Stimulated activated CD4-positive, alpha-beta T cell treated with anti-CD3 and anti-CD28 coated beads, Interleukin-1b, Interleukin-23, amount 100 ng/mL, for 4 hours (primary cell): ENCODE measurements at places on chromosomes 3 and 15.
A peak's percentile ranks its signal among the peaks of the same experiment; 100 is the strongest.

GRCh38 chr3:9500108-9501050 is 53.2 kb downstream of the LHFPL4 start:
- peak; percentile 21 for DNase-seq

DNA sequence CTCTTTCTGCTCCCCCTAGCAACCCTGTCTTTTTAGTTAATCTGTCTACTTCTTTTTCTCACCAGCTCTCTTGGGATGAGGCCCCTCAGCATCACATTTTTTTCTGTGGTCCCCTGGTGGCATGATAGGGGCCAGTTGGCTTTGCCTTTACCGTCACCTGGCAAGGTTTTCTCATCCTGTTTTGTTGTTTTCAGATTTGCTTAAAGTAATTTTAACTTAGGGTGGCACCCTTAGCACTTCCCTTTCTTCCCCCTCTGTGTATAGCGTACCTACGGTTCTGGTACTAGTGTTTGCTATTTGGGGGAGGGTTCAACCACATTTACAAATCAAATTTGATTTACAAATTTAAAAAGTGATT is 35.6 kb downstream of the PDCD6IP start:
- no peak for DNase-seq

- DNase-seq: no peak
Measured at GRCh38 chr15:58307313-58307961, 124.4 kb upstream of the LIPC start.

- no peak for DNase-seq
Measured at GRCh38 chr3:159857840-159858239, 130.8 kb upstream of the IL12A start.

DNA sequence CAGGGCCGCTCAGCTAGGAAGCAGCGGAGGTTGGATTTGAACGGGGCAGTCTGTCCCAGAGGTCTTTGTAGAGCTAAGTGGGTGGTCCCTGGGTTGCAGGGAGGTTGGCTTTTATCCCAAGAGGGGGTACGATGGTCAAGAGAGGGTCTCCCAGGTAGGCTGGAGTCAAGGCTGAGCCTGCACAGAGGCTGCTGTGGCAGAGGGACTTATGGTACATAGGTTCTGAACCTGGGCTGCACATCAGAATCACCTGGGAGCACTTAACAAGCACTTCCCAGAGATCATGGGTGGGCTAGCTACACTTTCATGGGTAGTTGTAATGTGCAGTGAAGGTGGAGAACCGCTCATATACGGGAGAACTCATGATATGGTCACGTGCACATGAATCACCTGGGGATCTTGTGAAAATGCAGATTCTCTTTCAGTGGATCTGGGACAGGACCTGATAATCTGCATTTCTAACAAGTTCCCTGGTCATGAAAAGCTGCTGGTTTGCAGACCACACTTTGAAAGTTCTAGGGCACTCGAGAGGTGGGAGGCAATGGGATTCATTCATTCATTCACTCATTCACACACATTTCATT is 2.9 kb upstream of the RASGRF1 start:
- DNase-seq: no peak

GRCh38 chr3:58154626-58155449 is 55.9 kb downstream of the DNASE1L3 start:
- DNase-seq: no peak

DNA sequence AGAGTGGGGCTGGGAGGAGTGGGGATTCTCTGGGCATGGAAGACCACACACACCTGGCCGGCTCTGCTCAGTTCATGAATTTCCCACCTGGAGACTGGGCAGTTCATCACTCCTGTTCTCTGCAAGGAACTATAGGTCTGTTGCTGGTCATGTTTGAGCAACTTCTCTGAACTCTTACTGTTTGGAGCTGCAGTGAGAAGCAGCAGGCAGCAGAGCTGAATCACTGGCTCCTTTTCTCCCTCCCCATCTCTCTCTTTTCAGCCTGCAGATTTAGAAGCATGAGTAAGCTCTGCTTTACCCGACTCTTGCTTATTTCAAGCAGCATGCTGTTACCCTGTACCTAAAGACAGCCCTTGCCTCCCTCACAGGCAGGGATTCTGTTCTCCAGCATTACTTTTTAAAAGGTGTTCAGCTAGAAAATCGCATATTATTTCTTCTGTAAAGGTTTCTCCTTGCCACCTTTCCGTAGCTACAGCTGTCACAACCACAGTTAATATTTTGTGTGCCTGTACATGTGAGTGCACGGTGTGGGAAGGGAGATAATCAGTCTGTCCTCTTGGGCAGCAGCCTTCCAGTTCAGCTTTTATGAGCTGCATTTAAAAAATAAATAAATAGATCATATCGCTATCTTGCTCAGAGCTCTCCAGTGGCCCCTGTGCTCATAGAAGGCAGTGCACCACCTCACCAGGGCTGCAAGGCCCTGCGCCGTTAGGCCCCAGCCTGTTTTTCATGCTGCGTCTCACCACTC is 131.6 kb downstream of the CHCHD6 start:
- DNase-seq: no peak

- DNase-seq: no peak
Measured at GRCh38 chr3:139523166-139523565, 16.4 kb downstream of the RBP1 start.

DNA sequence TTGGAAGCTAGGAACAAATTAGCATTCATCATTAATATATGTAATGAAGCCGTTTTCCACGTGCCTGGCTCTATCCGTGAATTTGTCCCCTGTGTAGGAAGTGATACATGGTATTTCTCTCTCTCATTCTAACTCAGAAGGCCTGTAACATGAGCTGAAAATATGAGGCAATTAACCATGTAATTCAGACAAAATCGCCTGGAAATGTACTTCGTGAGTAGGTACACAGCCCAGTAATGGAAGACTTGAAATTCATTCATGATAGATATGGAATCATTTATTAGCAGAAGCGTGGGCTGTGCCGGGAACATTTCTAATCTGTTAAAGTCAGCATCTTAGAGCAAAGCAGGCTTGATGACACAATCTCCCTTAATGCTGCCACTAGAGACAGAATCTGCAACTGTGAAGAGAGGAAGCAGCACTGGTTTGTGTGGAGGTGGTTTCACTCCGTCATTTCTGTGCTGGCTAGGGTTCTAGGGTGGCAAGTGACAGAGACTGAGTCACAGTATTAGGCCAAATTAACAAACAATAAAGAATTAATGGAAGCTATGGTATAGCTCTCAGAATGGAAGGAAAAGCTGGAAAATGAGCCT is 225.0 kb upstream of the PROK2 start:
- no peak for DNase-seq

GRCh38 chr3:191362037-191362436 is 31.7 kb upstream of the UTS2B start:
- no peak for DNase-seq

GRCh38 chr3:171239757-171240503 is 213.4 kb upstream of the SLC2A2 start:
- no peak for DNase-seq

- no peak for DNase-seq
Measured at GRCh38 chr3:72904163-72904562, 16.3 kb downstream of the GXYLT2 start.

- DNase-seq: no peak
Measured at GRCh38 chr3:171000281-171000680, 26.2 kb downstream of the SLC2A2 start.

DNA sequence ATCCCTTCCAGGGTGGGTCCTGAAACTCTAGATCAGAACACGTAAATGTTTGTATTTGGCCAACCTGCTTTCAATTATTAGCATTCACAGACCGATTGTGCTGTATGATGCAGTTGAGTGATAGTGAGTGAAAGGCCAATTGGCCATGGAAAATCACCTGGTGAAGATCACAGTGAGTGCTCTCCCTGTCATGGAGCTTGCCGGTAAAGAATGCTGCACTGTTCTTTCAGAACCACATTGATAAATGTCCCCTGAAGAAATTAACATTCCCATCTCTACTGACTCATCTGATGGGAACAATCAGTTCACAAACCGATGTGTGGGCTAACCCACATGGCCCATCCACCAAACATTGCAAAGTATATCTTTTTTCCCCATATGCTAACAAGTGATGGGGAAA is 324.8 kb upstream of the TBL1XR1 start:
- no peak for DNase-seq

- DNase-seq: no peak
Measured at GRCh38 chr3:35929158-35929557, 289.8 kb downstream of the ARPP21 start.

DNA sequence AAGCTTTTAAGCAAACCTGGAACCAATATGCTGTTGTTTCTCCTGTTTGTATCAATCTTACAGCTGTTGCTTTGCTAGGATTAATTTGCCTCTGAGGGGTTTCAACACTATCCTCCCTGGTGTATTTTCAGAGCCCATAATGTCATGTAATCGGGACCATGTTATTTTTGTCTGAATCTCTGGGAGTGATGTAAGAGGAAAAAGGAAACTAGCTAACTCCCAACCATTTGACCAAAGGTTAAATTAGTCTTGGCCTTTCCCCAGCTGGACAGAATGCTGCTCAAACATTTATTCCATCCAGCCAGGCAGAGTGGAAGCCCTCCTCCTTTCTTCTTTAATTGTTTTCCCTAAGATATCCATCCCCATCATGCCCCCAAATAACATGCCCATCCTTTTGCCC is 142.2 kb downstream of the ALDH1A2 start:
- DNase-seq: no peak

- no peak for DNase-seq
Measured at GRCh38 chr3:139346771-139347170, 3.0 kb downstream of the MRPS22 start.

GRCh38 chr15:39946862-39947261 is 12.9 kb downstream of the EIF2AK4 start:
- DNase-seq: no peak

DNA sequence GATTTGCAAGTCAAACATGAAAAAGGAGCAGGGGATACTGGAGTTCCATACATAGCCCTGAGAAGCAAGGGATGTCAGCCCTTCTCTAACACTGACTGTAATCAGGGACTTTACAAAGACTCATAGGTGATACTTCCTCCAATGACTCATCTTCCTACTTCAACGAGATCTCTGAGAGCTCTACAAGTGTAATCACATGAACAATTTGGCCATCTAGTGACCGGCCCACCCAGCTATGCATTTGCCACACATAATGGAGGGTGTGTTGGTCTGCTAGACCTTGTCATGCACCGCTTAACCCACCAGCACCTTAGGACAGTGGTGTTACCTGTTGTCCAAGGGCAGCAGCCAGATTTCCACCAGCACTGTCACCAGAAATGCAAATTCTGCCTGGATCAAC is 75.3 kb downstream of the NCEH1 start:
- no peak for DNase-seq

DNA sequence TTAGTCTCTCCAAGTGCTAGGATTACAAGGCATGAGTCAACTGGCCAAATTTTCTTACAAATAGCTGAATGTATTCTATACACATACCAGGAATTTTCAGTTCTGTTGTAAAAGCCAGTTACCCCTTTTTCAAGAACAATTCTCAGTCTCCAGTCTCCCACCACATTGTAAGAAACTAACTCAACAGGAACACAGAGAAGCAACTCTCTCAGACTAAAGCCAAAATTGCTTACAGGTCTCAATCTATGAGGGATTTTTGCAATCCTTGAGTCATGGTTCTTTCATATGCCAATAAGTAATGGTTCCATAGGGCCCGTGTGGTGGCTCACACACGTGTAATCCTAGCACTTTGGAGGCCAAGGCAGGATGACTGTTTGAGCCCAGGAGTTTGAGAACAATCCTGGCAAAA is 8.5 kb downstream of the IP6K2 start:
- no peak for DNase-seq

DNA sequence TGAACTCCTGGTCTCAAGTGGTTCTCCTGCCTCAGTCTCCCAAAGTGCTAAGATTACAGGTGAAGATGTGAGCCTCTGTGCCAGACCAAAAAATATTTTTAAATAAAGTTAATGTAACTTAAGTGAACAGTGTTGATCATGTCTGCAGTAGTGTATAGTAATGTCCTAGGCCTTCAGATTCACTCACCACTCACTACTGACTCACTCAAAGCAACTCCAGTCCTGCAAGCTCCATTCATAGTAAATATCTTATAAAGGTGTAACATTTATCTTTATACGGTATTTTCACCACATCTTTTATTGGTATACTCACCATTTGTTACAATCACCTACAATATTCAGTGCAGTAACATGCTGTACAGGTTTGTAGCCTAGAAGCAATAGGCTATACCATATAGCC is 264.2 kb downstream of the ULK4 start:
- DNase-seq: no peak

DNA sequence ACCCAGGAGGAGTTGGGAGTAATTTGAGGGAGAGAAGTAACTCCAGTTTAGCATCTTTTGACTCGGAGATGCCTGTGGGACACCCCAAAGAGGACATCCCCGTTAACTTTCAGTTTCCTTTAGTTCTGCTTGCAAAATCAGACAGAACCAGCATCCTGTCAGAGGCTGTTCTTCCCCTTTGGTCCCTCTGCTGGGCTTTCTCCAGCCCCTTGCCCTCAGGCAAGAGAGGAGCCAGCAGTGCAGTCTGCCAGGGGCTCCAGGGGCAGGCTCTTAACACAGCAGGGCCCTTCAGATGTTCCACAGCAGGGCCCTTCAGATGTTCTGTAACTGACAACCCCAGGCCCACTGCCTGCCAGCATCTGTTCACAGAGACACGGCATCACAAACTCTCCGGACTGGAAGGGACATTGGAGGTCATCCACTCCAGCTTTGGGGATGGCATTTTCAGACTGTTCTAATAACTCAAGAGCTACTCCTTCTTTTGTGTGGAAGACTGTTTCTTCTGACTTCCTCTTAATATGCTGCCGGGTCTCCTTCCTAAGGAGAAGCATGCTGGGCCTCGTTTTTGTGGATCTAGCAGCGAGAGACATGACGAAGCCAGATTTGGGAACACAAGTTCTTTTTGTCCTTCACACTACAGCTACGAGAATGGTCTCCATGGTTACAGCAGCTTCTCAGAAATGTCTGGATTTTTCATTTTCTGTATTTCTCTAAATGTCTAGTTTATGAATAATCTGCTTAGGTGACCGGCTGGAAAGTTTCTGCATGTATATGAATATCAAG is 51.9 kb downstream of the KY start:
- DNase-seq: no peak

DNA sequence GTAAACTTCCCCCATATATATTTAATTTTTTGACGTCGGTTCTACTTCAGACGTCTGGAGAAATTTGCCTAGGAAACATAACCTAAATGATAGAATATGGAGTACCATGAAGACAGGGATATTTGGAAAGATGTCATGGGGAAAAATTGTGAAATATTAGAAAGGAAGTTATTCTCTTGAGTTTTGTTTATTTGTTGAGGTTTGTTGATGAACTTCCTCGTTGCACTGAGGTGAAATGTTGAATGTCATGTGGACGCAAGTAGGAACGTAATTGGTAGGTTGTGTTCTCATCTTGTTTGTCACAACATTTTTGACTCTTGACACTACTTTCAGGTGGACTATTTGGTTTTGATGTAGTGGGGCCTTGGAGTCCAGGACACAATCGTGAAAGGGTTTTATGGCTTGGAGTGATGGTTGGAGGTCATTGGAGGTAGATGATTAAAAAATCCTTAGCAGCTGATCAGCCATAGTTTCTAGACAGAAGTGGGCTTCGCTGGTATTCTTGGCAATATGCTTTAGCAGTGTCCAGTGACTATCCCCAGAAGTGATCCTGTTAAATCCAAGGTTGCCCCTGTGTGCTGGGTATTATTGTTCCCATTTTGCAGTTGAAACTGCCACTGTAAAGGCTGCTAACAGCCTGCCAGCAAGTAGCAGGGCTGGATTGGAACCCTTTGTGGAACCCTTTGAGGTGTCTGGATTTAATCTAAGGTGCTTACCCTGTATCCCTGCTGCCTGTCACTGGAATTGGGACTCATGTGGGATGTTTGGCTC is 1.5 kb downstream of the ABHD5 start:
- DNase-seq: no peak
